NT2/D1 (cell line): ENCODE measurements at places on chromosomes 3 and 15.

GRCh38 chr3:178525251-178525650 lies 11.0 kb upstream of the KCNMB2 start:
- no peak for DNase-seq

DNA sequence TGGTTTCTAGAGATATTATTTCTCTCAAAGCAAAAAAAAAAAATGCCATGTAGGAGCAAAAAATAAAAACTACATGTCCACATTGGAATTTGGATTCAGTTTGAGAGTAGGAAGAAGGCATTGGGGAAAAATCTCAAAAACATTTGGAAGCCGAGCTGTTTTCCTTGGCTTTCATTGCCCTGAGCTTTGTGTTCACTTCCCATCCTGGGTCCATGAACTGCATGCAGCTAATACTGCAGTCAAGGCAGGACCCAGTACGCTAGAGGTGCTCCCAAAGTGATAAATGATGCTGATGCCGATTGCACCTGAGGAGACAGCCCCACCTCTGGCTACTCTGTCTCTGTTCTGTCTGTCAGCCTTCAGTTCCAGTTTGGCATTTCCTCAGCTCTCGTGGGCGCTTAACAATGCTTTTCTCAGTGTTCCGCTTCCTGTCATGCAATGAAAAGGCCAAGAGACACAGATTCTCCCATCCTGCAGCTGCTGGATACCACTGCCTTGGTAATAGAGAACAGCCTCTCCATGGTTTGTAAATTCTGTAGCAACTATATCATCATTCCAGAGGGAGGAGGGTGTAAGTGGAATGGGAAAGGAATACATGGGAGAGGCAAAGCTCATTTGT lies 181.8 kb downstream of the RYR3 start:
- DNase-seq, result no peak

GRCh38 chr3:194715022-194715800 lies 29.5 kb downstream of the FAM43A start:
- DNase-seq, result no peak

- peak; percentile 56 for DNase-seq
Observed at GRCh38 chr3:34106879-34107278, 308.4 kb downstream of the PDCD6IP start.

GRCh38 chr15:36831904-36832287 lies 252.5 kb downstream of the CDIN1 start:
- no peak for DNase-seq

- no peak for DNase-seq
Observed at GRCh38 chr3:16079519-16079918, 95.0 kb upstream of the GALNT15 start.

- DNase-seq, result no peak
Observed at GRCh38 chr3:110021659-110022058, 684.3 kb upstream of the DPPA4 start.

- DNase-seq, result no peak
Observed at GRCh38 chr3:150906461-150906860, 1.2 kb upstream of the MINDY4B start.

GRCh38 chr3:61617041-61617440 lies 55.7 kb downstream of the PTPRG start:
- no peak for DNase-seq

- no peak for DNase-seq
Observed at GRCh38 chr3:107740992-107741896, 218.5 kb downstream of the BBX start.

GRCh38 chr3:152284906-152285305 lies 16.2 kb downstream of the MBNL1 start:
- DNase-seq, result no peak

- DNase-seq, result no peak
Observed at GRCh38 chr3:69460034-69460433, 74.1 kb upstream of the FRMD4B start.

- peak; percentile 51 for DNase-seq
Observed at GRCh38 chr3:62884096-62884870, 9.1 kb upstream of the CADPS start.

DNA sequence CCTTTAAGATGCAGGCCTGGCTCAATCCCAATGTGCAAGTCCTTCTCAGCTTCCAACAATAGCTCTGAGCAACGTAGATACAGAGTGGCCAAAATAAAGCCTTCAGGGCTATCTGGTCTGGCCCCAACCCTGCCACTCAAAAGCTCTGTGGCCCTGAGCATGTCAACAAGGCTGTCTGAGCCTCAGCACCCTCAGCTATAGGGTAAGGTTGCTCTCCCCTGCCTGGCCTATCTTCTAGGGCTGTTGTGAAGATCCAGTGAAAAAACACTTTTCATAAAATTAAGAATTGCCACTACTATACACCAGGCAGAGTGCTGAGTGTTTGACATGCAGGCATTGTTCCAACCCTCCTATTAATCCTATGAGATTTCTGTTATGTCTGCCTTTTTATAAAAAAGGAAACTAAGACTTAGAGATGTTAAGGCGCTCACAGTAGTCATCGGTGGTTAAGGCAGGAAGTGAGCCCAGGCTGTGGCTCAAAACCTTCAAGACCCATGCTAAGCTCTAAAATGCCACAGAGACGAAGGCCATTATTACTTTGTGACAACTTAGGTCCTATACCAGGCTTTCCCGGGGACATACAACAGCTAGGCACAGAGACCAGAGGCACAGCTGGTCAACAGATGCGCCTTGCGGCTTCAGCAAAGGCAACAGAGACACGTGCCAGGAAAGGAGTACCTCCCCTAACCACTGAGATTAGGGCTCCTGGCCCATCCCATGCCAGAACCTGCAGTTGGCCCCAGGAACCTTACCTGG lies 5.1 kb downstream of the POLG start:
- no peak for DNase-seq

DNA sequence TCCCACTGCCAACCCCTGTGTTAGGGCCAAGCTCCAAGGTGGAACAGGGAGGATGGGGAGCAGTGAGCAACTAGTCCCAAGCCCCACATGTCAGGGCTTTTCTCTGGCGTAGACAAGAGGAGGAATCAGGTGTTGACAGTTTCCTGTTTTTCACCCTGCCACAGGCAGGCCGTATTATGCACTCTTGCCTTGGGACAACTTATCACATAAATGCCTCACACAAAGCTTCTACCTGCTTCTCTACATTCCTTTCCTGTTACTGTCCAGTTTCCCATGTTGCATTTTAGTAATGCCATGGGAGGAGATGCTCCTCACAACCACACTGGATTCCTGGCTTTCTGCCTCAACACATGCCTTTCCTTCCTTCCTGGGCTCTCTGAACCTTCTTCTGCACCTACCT lies 381.2 kb upstream of the ATP11B start:
- no peak for DNase-seq

DNA sequence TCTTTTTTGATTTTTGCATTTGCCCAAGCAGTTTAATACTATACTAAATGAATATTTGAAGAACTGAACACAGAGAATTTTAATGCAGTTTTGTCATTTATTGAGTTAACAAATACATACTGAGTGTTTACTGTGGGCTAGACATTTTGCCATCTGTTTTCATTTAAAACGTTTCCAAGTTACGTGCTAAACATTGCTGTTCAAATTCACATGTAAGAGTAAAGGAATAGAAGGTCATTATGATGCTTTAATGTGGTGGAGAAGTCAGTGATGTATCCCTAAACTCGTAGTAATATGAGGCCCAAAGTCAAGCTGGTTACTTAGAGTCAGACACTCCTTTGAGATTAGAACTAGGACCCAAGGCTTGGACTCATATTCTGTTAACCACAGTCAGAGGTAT lies 49.4 kb downstream of the CRYBG3 start:
- DNase-seq, result no peak

- DNase-seq, result no peak
Observed at GRCh38 chr3:48896936-48897335, 1.7 kb downstream of the SLC25A20 start.

DNA sequence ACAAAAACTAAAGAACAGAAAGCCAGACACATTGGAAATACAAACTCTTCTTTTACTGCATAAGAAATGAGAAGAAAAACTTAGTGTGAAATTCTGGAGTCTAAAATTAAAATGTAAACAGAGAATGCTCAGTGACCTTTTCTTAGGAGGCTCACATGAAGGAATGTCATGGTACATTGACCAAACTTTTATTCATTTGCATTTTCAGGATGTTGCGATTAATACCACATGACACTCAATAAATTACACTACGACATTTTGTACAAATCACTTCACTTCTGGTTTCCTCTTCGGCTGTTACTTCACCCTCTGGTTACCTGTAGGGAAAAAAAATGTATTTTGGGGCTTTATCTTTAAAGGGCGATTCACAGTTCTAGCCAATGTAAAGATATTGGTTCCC lies 56.4 kb upstream of the ACTC1 start:
- no peak for DNase-seq

DNA sequence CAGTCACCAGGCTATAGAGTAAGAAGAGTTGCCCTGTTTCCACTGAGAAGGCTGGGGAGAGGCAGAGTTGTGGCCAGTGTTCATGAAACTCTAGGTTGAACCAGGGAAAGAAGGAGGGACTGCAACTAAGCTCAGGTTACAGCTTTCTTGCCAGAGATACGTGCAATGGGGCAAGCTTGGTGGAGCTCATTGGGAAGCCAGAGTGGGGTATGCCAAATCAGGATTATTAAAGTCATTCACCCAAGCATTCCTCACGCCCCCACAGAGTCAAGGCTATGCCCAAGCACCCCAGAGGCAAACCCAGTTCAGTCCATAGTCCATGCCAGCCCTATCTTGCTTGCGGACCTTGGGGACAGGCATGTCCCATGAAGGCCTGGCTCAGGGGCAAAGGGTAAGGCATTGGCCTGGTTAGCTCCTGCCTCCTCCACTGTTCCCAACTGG lies 17.6 kb downstream of the SLC6A20 start:
- no peak for DNase-seq

- DNase-seq, result no peak
Observed at GRCh38 chr3:120673116-120673515, 8.9 kb downstream of the HGD start.

DNA sequence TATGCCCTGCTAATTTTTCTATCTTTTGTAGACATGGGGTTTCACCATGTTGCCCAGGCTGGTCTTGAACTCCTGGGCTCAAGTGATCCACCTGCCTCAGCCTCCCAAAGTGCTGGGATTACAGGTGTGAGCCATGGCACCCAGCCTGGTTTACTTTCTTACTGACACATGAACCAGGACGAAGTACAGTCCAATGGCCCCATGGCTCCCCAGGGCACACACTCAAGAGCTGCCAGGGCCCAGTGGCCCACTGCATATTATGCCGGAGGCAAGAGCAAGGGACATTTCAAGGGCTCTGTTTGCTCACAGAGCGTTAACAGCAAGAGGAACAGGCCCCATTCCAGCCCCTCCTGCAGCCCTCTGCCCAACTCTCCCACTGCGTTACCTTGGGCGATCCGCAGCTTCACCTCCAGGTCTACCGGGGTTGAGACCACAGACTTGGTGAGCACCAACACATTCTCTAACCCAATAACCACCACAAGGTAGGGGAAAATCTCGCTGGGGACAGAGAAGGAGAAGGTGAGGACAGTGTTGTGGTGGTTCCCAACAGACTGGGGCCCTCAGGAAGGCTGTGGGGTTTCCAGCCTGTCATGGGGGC lies 42.8 kb downstream of the PTPN23 start:
- no peak for DNase-seq

DNA sequence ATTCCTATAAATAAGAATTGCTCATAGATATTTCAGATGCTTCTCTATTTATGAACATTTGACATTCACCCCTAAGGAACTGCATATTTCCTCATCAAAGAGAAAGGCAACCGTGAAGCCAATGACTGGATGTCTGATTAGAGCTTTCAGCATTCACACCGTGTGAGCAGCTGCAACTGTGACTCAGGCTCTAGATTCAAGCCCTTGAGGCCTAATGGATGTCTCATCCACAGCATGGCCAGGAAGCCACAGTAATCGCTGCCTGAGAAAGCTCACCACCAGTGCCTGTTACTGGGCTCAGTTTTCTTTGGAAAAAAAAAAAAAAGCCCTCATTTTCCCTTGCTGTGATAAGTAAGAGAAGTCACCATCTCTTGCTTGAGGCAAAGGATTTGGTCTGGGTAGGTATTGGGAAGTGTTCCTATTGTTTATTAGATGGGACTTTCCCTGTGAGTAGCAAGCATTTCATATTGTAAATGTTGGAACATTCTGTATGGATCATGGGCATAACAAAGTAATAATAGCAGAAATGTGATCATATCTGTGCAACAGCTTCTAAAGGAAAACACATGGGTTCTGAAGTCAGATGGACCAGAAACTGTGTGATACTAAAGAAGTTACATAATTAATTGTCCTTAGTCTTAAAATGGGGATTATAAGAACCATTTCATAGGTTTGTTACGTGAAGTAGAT lies 783.7 kb downstream of the AGBL1 start:
- DNase-seq, result peak; percentile 16

- DNase-seq, result no peak
Observed at GRCh38 chr3:119507404-119507803, 9.1 kb downstream of the TIMMDC1 start.

GRCh38 chr3:3097958-3098357 lies 12.2 kb downstream of the IL5RA start:
- no peak for DNase-seq

DNA sequence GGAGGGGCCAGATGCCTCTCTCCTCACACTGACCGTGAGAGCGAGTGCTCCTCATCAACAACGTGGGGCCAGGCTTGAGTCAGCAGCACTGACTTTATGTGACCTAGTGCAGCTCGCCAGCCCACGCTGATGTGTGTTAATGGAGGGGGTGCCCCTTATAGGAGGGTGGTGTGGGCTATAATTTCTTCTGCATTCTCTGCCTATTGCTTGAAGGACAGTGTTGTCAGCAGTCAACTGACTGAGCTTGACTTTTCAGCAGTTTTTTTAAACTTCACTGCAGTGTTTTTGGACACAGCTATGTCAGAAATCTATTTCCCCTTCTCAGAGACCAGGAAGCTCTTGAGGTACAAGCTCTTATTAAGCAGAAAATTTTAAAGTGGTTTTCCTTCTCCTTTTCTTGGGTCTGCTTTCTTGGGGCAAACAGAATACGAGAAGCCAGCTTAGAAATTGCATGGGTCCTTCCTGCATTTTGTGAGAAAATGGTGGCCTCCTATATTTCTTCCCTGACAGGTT lies 304.8 kb upstream of the CTDSPL start:
- no peak for DNase-seq

DNA sequence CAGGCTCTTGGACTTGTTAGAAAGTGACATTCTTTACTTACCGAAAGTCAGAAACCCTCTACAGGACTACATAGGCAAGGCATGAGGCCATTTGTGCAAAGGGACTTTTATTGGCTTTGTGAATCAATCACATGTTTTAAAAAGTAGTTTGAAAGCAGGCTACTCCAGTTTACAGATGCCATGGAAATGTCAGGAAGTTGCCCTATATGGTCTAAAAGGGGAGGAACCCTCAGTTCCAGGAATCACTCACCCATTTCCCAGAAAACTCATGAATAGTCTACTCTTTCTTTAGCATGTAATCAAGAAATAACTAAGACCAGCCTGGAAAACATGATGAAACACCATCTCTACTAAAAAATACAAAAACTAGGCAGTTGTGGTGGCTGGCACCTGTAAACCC lies 51.0 kb upstream of the MKRN3 start:
- DNase-seq, result no peak

GRCh38 chr3:32881624-32882023 lies 63.8 kb downstream of the TRIM71 start:
- DNase-seq, result no peak

- peak; percentile 15 for DNase-seq
Observed at GRCh38 chr15:49718846-49719245, 98.0 kb downstream of the DTWD1 start.

- no peak for DNase-seq
Observed at GRCh38 chr15:90046911-90047392, 45.8 kb downstream of the ZNF710 start.

GRCh38 chr15:97196048-97197014 lies 764.2 kb upstream of the ARRDC4 start:
- DNase-seq, result no peak

GRCh38 chr3:184337399-184337714 lies at the start of gene FAM131A:
Gene FAM131A (plus strand): TSS chr3:184337600. CDS start chr3:184337631, 31 bp downstream.
- no peak for DNase-seq
